ENCODE measurements at places on chromosomes 3 and 15.
A peak's percentile ranks its signal among the peaks of the same experiment; 100 is the strongest.

- peak; percentile 54 for DNase-seq
Observed at GRCh38 chr3:52054661-52055511, 1.5 kb downstream of the DUSP7 start.

DNA sequence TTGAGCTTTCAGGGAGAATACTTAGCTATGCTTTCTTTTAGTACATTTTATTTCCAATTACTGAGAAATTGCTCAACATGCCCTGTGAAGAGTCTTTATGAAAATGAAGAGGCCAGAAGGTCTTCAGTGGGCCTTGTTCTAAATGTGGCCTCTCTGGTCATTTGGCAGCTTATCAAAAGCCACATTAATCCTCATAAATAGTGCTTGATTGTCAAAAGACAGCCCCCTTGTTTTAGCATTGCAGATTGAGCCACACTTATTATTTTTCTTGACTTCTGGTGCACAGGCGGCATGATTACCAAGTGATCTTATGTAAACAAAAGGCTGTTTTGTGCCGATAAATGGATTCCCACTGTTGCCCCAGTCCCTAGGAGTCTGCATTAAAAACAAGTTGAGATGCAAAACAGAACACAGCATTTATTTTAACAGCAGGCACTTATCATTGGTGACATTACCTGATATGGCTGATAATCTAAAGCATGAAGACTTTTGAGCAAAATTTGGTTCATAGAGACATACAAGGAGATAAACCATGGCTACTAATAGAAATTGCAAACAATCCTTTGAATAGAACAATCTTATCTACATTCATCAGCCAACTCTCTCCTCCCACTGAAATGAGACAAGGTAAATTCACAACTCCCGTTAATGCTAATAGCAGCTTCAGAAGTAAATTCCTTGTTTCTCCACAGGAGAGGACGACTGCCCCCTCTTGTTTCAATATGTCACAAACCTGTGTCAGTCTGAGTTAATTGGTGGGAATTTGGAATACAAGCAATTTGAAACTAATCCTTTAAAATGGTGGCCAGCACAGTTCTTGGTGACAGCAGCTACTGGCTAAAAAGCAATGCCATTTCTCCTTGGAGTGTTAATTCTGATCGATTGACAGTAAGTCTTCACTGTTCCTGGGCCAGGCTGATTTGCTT is 194.3 kb downstream of the NSUN3 start:
- no peak for DNase-seq

GRCh38 chr3:155656466-155656865 is 88.4 kb downstream of the PLCH1 start:
- DNase-seq = no peak

GRCh38 chr3:172177046-172177445 is 137.7 kb downstream of the FNDC3B start:
- DNase-seq = no peak

- no peak for DNase-seq
Observed at GRCh38 chr15:52762621-52763020, 27.5 kb downstream of the ONECUT1 start.

DNA sequence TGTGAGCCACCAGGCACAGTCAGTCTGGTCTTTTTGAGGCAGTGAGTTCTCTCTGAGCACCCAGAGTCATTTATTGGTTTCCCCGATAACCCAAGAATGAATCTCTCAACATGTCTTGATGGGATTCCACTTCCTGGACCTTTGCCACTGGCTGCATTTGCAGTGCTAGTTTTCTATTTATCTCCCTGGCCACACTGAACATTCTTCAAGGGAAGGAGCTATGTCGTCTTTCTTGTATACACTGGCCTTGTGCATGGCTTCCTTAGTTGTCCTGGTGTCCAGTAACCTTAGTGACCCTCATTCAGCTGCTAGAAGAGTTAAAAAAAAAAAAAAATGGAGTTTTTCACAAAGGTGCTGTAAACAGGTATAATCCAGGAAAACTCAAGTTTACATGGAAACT is 64.9 kb upstream of the CMTM7 start:
- no peak for DNase-seq

- no peak for DNase-seq
Observed at GRCh38 chr3:37223141-37223558, 48.8 kb upstream of the LRRFIP2 start.

DNA sequence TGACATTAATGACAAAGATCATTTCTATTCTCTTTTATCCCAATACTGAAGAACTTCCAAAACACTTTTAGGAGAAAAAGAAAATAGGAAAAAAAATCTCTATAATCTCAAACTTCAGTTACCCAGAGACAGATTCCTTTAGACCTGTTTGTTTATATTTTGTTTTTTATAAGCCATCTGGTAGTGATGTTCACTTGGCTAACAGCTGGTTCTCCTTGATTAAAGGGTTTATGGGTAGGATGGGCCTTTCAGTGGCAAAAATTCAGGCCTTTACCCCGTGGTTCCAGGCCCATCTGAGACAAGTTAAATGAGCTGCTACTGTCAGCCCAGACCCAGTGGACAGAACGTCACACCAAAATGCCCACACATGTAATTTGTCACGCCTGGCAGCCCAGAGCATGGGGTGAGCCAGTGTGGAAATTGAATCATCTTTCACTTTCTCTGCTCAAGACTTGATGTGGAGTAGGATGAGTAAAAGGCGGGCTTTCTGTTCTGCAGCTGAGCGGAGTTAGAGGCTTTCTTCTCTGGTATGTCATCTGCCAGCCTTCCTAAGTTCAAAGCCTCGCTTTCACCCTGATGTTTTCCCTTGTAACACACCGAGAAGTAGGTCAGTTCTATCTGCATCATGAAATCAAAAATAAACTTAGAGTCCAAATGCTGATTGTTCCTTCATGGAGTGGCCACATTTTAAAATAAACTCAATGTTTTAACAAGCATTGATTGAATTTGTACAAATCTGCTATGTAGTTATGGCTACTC is 62.5 kb upstream of the SKOR1 start:
- DNase-seq = peak; percentile 75

GRCh38 chr15:31799319-31799714 is 231.0 kb upstream of the CHRNA7 start:
- DNase-seq = no peak

GRCh38 chr3:107684431-107684925 is 161.7 kb downstream of the BBX start:
- DNase-seq = no peak

DNA sequence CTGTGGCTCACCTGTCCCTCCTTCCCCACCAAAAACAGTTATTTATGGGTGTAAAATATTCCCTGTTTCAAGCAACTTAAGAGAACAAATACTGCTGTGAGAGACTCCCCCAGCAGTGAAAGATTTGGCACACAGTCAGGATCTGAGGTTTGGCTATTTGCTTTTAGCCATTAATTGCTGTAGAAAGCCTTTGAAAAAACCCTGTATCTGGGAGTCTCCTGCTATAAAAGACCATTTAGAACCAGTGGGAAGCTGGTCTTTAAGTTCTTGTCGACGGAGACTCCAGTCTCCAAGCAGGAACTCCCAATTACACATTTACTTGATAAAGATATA is 55.1 kb upstream of the PCSK6 start:
- no peak for DNase-seq

GRCh38 chr3:153338487-153338886 is 176.5 kb downstream of the RAP2B start:
- no peak for DNase-seq

DNA sequence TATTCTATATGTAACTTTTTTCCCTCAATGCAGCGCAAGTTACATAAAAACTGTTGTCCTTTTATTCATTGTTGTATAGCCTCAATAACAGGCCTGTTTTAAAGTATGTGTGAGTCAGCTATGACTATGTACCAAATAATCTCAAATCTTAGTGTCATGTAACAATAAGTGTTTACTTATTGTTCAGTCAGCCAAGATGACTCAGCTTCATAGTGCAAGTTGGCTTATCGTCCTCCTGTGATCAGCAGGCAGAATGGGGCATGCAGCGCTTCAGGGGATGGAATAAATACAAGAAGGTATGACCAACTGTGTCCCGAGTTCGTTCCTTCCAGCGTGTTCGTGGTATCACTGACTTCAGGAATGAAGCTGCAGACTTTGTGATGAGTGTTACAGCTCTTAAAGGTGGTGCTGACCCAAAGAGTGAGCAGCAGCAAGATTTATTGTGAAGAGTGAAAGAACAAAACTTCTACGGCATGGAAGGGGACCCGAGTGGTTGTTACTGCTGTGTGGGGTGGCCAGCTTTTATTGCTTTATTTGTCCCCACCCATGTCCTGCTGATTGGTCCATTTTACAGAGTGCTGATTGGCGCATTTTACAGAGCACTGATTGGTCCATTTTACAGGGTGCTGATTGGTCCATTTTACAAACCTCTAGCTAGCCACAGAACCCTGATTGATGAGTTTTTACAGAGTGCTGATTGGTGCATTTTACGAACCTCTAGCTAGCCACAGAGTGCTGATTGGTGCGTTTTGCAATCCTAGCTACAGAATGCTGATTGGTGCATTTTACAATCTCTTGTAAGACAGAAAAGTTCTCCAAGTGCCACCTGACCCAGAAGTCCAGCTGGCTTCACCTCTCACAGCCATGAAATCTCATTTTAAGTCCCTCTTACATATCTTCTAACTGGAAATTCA is 1016.0 kb downstream of the MCTP2 start:
- DNase-seq = no peak

DNA sequence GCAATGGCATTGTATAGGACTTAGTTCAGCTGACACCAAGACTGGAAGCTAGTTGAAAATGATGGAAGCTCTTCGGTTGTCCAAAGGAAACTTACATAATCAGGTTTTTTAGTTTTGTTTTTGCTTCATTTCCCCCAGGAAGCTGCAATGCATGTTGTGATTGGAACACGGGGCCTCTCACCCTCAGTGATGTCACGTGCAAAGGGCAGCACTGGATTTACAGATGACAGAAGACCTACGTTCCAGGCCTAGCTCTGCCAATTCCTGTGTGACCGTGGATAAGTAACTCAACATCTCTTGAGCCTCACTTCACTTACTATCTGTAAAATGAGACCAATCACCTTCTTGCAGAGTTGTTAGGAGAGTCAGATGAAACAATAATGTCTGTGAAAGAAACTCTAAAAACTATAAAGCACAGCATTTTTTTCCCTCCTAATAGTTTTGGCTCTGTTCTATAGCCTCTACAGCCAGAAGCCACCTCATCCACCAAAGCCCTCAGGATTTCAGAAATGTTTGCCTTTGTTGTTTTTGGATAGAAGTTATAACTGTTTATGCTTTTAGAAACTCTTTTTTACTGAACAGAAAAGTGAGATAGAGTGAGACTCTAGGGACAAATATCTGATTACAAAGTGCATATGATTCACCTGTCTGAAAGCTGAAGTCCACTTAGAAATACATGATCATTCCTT is 4.6 kb downstream of the RBSN start:
- no peak for DNase-seq

GRCh38 chr15:75532413-75533250 is 46.5 kb downstream of the PTPN9 start:
- no peak for DNase-seq

DNA sequence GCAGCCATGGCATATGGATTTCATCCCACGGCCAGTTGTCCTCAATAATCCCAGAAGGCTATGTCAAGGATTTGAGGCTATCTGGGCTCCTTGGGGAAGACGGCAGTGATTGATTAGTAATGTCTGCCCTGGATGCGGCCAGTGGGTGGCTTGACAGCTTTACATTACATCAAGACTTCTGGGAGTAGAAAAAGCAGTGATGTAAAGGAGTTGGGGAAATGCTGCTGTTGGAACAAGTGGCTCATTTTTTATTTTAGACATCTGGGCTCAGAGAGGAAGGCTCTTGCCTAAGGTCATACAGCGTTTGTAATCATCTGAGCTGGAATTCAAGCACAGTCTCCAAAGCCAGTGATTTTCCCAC is 94.1 kb downstream of the FLNB start:
- DNase-seq = no peak
